Naive thymus-derived CD8-positive, alpha-beta T cell (primary cell): ENCODE measurements at places on chromosomes 7 and 10.

GRCh38 chr7:23331132-23331531, 32.0 kb downstream of the MALSU1 start:
- no peak for DNase-seq

- DNase-seq: no peak
Measured at GRCh38 chr10:98924526-98924925, 311.1 kb downstream of the HPSE2 start.

GRCh38 chr10:3354174-3354900, 181.8 kb upstream of the PITRM1 start:
- no peak for DNase-seq

GRCh38 chr10:31836569-31837406, 91.8 kb downstream of the ARHGAP12 start:
- no peak for DNase-seq

DNA sequence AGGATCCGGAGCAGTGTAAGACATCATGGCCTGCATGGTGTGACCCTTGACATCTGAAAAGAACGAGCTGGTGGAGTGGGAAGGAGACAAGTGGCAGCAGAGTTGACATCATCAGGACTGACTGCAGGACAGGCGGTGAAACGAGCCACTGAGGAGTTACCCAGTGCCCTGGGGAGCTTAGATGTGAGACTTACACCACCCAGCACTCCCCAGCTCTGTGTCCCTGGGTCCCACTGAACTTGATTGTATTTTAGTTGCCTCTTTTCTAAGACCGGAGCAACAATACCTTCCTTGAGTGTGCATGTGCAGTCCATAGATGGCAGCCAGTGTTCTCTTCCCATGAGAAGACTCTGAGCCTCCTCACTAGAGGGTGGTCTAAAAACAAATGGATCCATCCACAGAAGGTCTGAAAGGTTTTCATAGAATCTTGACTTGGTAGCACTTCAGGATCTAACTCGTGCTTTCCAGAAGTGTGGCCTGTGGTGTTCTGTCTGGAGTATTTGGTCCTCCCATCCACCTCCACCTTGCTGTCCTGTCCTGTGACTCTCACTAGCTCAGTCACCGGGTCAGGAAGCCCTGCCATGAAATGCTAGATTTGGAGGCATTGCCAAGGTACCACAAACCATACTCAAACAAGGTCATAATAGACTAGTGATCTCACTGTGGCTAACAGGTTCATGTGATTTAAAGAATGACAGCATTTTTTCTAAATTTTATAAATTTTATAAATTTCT, 59.0 kb downstream of the IKZF1 start:
- DNase-seq: no peak

DNA sequence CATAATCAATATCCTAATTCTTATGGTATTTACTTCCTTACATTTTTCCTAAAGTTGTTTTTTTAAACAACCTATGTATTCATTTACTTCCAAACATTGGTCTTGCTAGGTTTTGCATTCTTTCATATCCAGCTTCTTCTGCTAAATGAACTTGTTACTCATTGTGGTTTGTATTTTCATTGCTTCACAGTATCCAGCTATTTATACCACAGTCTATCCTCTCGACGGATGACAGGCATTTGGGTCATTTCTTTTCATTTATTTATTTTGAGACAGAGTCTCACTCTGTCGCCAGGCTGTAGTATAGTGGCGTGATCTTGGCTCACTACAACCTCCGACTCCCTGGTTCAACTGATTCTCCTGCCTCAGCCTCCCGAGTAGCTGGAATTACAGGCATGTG, 66.8 kb downstream of the CCDC6 start:
- no peak for DNase-seq

- DNase-seq: no peak
Measured at GRCh38 chr10:74189999-74190421, 39.0 kb downstream of the ADK start.

- DNase-seq: no peak
Measured at GRCh38 chr7:38321515-38321944, 48.1 kb upstream of the TARP start.

DNA sequence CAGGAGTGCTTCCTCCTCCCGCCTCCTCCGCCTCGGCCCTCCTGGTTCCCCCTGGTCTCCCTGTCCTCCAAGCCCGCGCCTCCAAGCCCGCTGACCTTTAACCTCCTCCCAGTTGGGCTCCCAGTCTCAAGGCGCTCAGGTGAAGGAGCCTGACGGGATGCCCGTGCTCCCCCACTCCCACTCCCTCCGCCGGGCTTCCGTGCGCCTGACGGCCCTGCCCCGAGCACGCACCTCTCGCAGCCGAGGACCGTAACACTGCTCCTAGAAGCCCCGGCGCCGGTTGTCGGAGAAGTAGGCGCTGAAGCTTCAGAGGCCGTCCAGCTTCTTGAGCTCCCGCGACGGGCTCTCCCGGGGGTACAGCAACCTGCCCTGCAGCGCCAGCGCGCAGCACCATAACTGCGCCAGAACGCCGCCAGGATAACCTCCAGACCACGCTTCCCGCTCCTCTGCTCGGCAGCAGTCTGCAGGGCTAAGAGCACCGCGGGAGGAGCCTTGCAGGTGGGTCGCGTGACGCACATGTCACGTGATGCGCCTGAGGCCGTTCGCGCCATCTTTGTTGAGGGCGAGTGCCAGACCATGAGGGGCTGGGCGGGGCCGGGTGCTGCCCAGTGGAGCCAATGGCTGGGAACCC, 71.0 kb upstream of the ZNF479 start:
- no peak for DNase-seq

GRCh38 chr7:36966039-36966438, 241.7 kb upstream of the AOAH start:
- DNase-seq: no peak

DNA sequence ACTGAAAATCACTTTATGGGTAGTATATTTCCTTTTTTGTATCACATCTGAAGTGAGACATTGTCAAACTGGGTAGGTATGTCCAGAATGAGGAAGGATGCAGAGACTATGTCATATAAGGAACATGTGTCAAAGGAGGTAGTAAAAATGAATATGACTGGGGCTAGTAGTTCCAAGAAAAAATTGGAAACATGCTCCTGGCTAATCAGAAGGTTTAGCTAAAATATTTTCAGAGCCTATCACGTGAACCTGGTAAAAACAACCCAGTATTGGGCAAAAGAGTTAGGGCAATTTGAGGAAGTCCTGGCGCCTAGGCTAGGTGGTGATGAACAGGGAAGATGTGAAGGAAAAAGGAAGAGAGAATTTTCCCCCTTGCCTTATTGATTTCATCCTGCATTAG, 26.4 kb downstream of the ENTPD1 start:
- DNase-seq: no peak

DNA sequence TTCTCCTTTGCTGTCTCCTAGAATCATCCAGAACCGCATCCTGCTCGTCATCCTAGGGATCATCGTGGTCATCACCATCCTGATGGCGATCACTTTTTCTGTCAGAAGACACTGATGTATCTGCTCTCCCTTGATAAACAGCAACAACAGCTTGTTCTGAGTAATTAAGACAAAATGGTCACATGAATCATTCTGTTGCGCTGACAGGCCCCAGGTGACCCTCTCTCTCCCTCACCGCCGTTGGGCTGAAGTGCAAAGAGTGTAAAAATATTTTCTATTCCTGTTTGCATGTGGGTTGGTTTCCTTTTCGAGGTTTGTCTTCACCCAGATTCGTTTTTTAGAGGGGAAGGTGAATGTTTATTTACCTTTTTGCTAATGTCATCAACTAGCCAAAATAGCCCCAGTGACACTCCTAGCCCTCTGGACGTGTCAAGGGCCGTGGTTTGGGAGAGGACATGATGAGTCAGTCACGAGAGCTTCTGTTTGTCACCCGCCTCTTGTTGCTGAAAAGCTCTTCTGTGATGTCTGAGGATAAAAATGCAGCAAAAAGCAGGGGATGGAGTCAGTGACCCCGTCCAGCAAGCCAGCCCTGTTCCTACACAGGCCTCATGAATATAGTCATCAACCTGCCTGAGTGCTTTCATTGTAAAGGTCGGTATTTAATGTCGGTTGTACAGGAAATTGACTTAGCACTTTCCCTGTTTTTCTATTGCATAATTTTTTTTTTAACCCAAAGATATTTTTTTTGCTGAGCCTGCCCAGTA, 134.6 kb upstream of the TCF7L2 start:
- DNase-seq: no peak

- DNase-seq: no peak
Measured at GRCh38 chr10:103789771-103790201, 65.6 kb downstream of the SH3PXD2A start.

DNA sequence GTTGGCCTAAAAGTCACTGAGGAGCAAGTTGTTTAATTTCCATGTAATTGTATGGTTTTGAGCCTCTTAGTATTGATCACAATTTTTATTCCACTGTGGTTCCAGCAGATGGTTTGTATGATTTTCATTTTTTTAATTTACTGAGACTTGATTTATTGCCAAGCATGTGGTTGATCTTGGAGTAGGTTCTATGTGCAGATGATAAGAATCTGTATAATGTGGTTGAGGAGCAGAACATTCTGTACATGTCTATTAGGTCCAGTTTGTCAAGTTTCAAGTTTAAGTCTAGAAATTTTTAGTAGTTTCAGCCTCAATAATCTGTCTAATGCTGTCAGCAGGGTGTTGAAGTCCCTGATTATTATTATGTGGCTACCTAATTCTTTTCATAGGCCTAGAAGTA, 22.7 kb upstream of the ZWINT start:
- no peak for DNase-seq

- no peak for DNase-seq
Measured at GRCh38 chr7:111320133-111320532, 229.2 kb downstream of the LRRN3 start.

- no peak for DNase-seq
Measured at GRCh38 chr10:78861529-78862327, 207.0 kb upstream of the ZMIZ1 start.

GRCh38 chr10:73889014-73889413, 14.7 kb upstream of the CAMK2G start:
- no peak for DNase-seq

GRCh38 chr10:80855348-80855971, 317.8 kb downstream of the SH2D4B start:
- DNase-seq: no peak

- DNase-seq: no peak
Measured at GRCh38 chr10:7288060-7288690, 122.7 kb downstream of the SFMBT2 start.

DNA sequence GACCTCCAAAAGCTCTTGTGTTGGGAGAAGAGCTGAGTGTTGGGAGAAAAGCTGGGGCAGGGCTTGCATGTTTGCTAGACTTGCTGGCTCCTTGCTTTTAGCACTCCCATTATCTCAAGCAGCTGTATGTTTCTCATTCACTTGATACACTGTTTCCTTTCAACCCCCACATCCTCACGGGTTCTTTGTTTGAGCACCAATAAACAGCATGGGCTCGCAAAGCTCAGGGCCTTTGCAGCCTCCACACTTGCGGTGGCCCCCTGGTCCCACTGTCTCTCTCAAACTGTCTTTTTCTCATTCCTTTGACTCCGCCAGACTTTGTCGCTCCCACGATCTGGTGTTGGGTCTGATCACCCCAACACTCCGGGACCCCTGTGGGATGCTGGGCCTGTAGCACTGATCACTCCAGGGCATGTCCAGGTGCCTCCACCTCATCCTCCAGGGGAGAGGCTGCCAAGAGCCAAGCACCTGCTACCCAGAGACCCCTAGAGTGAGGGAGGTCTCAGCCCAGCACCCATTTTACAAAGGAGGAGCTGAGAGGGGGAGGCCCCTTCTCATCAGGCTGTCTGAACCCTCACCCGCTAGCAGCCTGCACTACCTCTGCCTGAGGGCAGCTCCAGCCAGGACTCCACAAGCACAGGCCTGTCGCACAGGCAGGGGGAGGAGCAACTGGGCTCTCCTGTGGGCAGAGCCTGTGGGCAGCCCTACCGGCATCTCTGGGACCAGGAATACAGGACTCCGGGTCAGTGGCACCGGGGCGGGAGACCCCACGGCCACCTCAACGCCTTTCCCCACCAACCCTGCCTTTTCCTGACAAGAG, 49.1 kb upstream of the MSMB start:
- peak; percentile 44 for DNase-seq

GRCh38 chr7:80415522-80415921, 96.3 kb downstream of the GNAT3 start:
- no peak for DNase-seq

DNA sequence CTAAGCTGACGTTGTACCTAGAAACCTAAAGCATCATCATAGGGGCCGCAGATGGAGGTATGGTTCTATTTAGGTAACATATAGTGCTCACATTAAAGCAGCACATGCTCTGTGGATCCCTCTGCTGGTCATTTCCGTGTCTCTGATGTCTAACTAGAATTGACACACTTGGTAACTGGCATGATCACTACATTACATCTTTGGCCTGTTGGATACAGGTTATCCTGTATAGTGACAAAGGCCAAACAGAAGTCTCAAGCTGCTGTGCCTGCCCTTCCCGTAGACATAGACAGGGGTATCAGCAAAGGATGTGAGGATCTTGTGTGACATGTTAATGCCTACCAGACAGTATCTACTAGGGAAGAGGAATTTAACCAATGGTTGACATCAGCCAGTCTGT, 51.2 kb downstream of the KIF5B start:
- peak; percentile 41 for DNase-seq

- DNase-seq: no peak
Measured at GRCh38 chr7:131061158-131061557, 266.5 kb upstream of the MKLN1 start.

DNA sequence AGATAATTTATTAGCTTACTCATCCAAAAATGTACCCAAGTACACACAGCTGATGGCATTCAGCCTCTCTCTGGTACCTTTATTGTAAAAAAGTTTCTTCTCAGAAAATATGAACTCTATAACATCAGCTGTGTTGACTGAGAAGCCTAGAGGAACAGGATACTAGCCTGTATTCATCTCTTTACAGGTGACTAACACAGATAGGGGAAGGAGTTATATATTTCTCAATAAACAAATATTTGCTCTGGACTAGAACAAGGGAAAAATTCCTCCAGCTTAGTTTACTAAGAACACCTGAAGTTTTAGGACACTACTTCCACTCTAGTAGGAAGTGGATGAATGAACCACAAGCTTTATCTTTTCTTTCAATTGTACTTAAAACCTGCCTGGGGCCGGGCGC, 67.8 kb downstream of the ZNF248 start:
- no peak for DNase-seq

DNA sequence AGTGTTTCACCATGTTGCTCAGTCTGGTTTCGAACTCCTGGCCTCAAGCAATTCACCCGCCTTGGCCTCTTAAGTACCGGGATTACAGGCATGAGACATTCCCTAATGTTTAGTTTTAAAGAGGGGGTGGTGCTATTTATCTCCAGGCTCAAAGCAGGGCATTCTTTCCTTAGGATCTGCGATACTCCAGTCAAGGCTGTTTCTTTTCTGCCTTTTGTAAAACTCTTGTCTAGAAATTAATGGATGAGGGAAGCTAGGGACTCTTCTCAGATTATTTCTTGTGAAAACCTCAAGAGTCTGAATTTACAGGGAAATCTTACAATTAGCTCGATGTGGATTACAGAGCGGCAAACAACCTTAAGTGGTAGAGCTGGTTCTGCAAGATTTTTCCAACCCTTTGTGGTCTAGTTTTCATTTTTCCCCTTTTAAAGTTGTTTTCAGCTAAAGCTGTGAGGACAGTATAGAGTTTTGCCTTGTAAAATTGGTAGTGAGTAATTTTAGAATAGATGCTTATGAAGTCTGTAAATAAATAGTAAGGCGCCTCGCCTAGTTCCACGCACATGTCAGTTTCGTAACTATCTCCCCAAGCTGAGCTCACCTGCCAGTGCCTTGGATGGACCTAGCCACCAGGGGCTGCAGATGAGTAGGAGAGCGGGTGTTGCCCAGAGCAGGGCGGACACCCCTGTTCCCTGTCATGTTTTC, 53.1 kb downstream of the CUX1 start:
- no peak for DNase-seq
